Stimulated activated CD8-positive, alpha-beta memory T cell treated with anti-CD3 and anti-CD28 coated beads, Interleukin-4, amount 100 ng/mL, for 1 hour (primary cell): ENCODE measurements at places on chromosomes 7 and 10.

DNA sequence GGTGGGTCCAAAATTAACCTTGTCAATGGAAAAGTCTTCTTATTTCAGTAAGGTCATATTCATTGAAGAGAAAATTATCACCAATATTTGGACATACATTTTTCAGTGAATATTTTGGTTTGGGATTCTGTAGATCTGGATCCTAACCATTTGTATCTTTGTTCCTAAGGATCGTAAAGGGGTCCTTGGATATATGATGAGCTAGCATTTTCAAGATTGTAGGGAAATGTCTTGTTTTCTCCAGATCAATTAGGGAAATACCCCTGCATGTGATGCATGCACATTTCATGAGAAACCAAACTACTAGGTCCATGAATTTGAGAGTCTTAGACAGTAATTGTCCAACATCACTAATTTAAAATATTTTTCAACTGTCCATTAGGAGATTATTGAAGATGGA, 18.0 kb downstream of the DNTT start:
- DNase-seq = no peak

GRCh38 chr7:83946801-83947200, 247.8 kb downstream of the SEMA3A start:
- no peak for DNase-seq

DNA sequence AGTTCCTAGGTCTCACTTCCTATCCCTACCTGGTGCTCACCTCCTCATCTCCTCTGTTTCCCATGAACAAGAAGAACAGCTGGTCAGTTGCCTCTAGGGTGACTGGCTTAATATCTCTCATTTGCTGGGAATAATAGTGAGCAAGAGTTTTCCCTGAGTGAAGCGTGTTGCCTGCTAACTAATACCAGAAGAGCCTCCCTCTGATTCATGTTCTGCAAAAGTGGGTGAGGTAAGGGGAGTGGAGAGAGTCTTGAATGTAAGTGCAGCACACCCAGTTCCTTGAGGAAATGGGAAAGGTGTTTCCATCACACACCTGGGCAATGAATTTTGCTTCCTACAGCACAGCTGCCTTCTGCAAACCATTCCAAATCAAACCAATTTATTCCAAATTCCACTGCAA, 29.6 kb downstream of the FZD1 start:
- DNase-seq = no peak

DNA sequence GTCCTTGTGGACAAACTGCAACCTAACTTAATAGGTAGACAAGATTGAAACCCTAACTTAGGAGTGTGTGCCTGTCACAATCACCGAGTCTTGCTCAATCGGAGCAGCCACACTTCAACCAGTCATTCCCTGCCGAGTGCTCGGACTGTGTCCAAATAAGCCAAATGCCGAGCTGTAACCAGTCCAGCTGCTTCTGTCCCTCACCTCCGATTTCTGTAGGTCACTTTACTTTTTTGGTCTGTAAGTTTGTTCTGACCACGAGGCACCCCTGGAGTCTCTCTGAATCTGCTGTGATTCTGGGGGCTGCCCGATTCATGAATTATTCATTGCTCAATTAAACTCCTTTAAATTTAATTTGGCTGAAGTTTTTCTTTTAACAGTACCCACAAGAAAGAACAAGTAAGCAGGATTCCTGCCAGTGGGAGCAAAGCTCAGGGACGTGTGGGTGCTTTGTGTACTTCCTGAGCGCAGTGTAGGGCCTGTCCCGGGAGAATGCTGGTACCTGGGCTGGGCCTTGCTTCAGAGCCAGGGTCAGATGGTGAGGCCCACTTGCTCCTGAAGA, 140.1 kb downstream of the ACTR3B start:
- DNase-seq = no peak

DNA sequence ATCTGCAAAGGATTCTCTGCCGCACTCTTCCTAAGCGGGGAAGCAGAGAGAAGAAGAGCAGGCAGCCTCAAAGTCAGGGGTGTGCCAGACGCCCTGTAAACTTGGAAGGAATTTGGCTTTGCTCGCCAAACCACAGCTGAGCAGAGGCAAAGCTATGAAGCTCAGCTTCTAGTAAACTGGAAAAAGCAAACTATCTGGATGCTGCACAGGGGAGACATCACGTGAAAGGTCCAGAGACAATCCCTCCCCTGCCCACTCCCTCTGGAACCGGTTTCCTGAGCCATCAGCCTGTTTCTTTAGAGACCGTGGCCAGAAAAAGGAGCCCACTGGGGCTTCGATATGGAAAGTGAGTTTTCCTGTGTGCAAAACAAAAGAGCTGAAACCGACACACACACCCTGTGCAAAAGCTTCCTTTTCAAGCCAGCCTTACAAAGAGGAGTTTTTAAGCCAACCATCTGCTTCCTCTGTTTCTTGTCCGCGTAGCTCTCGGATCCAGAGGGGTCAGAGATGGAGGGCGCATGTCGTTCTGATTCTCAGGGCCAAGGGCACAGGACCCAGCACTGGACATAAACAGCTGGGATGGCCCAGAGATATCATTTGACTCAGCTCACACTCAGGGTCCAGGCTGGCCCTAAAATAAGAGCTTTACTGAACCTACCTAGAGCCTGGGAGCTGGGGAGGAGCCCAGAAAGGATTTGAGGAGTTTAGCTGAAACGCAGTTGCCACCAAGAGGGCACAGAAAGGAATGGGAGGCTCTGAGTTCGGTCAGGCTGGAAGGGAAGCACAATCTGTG, 58.2 kb upstream of the DNAAF5 start:
- DNase-seq = no peak

DNA sequence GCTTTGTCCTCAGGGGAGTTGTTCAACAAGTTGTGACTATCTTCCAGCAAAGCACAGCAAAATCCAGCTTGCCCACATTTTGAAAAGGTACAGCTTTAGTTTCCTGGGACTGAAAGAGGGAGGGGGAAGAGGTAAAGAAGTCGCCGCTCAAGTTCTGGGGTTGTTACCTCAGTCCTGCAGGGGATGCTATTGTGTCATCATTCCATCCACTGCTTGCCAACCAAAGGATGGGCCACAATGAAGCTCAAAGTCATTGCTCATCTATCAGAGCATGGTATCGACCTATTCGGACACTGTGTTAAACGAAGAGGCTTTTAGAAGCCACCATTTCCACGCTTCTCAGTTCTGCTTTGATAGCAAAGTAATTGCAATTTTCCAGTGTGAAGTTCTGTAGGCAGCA, 34.3 kb downstream of the NPY start:
- DNase-seq = no peak

DNA sequence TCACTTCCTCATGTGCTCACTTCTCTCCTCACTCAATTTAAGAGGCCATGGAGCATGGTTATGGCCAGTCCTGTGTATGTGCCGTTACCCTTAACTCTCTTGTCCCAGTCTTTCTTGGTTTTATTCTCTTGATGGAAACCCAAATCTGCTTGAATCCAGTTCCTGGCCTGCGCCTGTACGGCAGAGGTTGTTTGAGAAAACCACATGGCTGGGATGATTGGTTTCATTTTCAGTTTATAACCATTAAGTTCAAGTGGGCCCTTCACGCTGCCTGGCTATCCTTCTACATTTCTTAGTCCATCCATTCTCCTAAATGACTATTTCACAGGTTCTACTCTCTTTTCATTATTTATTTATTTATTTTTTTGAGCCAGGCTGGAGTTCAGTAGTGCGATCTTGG, 1.6 kb upstream of the ZNF239 start:
- DNase-seq = no peak

DNA sequence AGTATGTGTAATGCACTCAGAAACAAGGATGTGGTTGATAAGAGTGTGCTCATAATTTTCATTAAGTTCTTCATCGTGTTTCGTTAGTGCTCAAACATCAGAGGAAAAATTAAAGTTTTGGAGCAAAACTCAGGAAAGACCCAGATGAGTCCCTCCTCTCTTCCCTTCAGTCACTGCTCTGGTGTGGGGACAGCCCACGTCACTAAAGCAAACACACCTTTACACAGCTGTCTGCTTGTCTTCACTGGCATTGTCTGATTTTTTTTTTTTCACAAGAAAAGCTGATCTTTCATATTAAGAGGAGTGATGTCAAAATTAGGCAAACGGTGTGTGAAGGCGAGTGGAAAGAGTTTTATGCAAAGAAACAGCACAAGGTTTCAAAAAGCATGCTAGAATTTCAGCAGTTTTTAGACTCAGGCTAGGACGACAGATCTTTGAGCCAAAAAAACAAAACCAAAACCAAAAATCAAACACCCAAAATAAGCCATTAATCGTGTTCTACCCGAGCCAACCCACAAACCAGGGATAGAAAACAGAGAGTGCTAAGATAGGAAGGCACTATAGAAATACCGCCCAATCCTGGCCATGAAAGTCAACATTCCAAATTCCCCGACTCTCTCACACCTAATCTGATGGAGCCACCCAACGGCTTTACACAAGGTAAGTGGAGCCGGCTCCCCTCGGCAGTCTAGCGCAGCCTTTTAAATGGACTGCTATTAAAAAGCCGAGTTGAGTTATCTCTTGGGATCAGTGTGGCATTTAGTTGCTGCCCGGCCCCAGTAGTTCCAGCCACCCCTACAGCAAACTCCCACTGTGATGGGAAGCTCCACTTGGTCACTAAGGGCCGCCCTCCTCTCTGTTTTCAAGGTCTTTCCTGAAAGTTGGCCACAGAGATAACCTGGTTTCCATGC, 27.9 kb upstream of the GATA3 start:
- DNase-seq = no peak

GRCh38 chr7:6649241-6649961, 12.3 kb downstream of the ZNF316 start:
- no peak for DNase-seq

DNA sequence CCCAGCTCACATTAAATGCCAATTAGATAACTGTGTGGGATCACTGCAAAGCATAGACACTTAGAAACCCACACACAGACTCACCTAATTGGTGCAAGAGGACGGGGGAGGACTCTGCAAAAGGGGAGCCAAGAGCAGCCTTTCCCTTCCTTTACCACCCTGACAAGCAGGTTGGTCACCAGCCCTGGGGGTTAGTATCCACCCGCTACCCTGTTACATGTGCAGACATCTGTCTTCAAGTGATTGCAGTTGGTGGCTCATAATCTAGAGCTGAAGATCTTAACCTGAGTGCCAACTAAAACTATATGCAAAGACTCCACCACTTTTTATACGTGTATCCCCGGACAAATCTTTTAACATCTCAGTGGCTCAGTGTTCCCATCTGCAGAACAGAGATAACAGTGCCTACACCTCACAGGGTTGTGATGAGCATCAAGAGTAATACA, 56.9 kb downstream of the SORBS1 start:
- DNase-seq = no peak

- no peak for DNase-seq
These were observed 125.1 kb downstream of the PLXNA4 start for GRCh38 chr7:132451161-132451560.

DNA sequence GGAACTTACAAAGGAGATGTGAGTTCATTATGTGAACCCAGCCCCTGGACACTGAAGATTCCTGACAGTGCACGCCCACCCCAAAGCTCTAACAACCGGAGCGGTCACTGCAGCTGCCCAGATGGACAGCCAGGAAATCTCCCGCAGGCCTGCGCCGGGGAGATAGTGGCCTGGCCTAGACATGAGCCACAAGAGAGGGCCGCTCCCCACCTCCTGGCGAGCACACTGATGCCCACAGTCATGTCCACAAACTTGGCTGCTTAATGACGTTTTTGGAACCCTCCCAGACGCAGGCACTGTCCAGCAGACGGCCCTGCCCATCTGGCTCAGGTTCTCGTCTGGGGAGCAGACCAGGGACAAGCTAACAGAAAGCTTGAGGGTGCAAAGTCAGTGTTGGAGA, 34.2 kb downstream of the TCERG1L start:
- no peak for DNase-seq

DNA sequence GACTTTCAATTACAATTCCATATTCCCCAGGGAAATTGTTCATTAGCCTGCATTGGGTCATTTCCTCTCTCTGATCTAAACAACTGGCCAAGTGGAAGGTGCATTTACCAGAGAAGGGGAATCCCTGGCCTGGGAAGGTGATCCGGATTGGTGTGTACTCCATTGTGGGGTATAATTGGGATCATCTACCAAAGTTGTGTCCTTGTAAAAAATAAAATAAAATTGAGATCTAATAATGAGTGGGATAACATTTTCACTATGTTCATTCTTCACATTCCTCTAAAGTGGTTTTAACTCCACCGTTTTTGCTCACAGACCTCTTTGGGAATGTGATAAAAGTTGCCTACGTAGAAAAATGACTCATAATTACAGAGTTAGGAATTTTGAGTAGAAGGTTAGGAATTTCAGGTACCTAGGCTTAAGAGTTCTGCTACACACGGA, 22.8 kb downstream of the ARL5B start:
- DNase-seq = no peak

DNA sequence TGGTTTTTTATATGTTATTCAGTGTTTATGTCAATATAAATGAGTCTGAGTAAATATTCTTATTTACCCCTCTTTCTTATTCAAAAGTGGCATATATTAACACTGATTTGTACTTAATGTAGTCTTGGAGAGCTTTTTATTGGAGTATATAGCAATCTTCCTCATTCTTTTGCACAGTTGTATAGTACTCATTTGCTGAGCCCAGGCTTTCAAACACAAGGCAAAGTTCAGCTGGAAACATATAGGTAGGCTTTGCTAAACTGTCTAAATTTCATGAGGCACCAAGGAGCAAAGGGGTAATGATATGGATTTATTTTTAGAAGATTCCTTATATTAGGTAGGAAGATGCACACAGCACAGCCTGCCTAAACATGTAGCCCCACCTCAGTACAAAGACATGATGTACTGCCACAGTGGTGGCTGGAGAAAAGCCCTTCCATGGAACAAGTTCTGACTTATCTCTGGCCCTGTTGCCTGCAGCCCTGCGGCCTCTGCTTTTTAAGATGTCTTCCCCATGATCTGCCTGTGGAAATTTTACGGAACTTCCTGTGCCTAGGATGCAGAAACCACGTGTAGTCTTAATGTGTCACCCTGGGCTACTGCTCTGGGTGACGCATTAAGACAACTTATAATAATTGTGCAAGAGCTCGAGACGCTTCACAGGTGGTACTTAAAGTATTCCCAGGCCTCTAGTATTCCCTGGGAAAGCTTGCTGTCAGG, 9.6 kb upstream of the PDCD4 start:
- DNase-seq = no peak

DNA sequence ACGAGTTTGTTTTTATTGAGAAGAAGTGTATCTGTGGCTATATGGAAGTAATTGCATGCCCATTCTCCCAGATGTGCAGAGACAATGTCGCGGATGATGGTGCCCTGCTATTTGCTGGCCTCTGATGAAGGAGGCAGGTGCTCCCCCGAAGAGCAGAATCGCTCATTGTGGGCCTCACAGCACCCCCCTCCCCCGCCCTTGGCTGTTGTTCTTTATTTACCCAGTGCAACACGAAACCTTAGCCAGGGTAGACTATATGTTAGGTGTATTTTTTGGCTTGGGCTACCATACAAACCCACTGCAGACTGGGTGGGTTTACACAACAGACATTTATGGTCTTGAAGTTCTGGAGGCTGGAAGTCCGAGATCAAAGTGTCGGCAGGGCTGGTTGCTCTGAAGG, 3.4 kb upstream of the ADCY1 start:
- DNase-seq = no peak
